ENCODE measurements at places on chromosomes 5 and 9.

- DNase-seq, result no peak
These were observed 124.8 kb downstream of the HSD17B3 start for GRCh38 chr9:96177005-96177718.

GRCh38 chr5:151154931-151155774 is 2.4 kb downstream of the ANXA6 start:
- no peak for DNase-seq

- no peak for DNase-seq
These were observed 52.6 kb upstream of the ARAP3 start for GRCh38 chr5:141734501-141735229.

DNA sequence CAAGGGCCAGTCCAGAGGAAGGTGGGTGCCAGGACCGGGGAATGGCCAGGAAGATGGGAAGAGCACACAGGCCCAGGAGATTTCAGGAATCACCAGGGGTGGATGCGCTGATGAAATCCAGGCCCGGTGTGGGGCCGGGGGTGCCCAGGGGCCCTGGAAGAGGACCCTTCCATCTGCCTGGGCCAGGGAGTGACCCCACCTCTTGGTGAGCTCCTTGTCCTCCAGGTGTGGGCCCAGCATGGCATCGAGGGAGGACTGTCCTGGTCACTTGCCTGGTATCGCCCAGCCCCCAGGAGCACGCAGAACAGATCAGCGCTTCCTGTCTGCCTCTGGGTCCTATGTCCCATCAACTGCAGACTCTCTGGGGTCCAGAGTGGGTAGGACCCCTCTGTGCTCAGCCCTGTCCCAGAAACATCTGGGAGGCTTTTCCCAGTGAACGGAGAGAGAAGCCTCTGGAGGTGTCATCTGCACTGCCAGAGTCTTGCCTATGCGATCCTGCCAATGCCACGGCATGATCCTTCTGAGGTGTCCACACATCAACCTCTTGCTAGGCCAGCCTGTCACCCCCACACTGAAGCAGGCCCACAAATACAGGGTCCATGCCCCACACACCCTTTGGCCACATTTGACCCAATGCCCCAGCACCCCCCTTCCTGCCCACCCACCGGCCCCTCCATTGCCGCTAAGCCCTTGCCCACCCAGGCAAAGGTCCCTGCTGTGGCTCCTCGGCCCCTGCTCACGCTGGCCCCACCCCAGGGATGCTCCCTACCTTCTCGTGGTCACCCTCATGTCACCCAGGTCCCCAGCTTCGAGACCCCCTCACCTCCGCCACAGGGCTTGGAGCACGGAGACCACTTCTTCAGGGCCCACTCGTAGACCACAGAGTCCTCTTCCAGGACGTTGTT is 67.2 kb downstream of the ZNF354C start:
- DNase-seq, result no peak

DNA sequence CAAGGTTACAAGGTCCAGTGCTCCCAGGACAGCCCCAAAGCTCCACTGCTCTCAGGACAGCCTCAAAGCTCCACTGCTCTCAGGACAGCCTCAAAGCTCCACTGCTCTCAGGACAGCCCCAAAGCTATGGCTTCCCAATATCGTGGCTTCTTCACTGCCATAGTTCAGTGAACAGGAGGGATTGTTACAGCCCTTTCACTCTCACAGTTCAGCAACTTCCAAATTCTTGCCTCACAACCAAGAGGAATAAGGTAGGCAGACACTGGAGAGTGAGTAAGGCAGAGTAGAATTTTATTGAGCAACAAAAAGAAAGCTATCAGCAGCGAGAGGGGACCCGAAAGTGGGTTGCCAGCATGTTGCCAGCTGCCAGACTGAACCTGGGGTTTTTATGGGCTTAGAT is 277.6 kb downstream of the CDH10 start:
- DNase-seq, result no peak

DNA sequence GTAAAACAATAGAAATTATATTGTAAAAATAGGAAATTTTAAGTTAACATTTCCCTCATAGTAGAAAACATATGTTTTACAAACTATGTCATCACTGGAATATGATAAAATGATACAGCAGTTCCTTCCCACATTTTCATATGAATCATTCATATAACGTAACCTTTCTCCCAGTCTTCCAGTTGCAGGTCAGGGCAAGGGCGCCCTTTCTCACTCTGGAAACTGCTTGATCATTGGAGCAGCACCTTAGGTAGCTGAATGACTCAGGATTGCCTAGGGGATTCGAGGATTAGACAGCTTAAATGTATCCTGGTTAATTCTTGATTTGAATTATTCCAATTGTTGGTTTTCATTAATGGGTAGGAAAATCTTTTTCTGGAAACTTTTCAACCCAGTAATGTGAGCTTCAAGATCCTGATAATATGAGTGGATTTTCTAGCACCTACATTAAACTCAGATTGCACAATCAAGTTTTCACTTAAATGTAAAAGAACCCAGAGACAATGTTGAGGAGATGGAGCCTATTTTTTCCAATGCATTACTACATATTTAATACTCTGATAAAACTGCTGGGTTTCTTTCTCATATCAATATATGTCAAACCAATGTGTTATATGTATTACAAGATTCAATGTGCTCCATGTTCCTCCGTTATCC is 32.6 kb upstream of the ANXA1 start:
- no peak for DNase-seq

DNA sequence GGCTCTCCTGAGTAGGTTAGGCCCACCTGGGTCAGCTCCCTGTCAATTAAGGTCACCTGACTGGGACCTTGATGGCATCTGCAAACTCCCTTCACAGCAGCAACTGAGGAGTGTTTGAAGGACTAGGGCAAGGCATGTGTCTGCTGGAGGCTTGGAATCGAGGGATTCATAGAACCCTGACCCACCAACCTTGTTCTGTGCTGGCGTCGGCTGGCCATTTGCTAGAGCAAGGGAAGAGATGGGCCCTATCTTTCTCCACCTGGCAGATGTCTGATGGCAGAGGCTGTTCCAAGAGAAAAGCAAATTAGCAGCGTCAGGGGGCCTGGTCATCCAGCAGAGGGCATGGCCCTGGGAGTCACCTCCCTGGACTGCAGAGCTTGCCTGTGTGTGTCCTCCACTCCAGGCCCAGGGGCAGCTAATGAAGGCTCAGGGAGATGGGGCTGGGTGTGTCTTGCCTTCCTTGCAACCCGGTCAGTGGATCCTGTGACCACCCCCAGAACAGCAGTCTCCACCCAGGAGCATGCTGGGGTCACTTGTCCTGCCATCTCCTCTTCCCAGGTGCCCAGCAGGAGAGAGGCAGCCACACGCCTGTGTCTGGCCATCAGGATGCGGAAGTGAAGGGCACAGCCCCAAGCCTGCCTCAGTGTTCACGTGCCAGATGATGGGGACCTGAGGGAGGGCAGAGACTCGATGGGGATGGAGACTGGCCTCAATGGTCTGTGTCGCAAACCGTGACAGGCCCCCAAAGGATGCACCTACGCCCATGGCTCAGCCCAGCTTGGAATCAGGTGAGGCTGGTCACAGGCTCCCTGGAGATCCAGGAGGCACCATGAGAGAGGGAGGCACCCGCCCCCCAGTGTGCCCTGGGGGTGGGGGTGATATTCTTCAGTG is 53.9 kb downstream of the BARX1 start:
- DNase-seq, result no peak

DNA sequence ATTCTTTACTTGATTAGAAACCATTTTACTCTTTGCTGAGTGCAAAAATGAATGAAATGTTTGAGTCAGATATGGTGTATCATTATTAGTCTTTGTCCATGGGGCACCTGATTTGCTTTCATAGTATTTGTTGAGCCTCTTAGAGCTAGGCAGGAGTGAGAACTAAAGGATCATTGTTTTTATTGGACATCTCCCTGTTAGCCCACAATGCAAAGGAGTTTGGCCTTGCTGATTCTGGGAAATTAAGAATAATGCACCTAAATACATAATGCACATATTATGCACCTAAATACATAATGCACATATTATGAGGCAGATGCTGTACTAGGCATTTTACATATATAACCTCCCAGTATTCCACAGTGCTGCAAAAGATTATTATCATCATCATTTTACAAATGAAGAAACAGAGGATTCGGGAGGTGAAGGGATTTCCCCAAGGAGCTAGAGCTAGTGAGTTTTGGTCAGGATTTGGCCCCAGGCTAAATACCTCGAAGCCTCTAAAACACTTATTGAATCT is 113.0 kb upstream of the LIFR start:
- DNase-seq, result no peak

- DNase-seq, result no peak
These were observed 426.6 kb downstream of the SPOCK1 start for GRCh38 chr5:137072361-137073115.

GRCh38 chr9:6973762-6974161 is 216.0 kb downstream of the KDM4C start:
- no peak for DNase-seq

DNA sequence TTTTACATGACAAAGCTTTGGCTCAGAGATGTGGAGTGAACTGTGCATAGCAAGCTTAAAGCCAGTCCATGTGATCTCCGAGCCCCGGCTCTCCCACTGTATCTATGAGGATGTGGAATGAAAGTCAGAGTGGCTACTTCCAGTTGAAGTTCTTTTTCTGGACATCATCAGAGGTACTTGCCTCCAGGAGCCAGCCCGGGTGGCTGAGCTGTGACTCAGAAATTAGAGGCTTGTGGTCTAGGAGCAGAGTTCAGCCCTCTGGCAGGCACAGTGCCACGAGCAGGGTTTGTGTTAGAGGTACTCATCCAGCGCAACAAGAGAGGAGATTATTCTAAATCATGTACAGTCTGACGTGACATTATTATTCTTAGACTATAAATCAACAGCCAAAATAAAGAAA is 322.5 kb downstream of the CDK5RAP2 start:
- DNase-seq, result no peak

DNA sequence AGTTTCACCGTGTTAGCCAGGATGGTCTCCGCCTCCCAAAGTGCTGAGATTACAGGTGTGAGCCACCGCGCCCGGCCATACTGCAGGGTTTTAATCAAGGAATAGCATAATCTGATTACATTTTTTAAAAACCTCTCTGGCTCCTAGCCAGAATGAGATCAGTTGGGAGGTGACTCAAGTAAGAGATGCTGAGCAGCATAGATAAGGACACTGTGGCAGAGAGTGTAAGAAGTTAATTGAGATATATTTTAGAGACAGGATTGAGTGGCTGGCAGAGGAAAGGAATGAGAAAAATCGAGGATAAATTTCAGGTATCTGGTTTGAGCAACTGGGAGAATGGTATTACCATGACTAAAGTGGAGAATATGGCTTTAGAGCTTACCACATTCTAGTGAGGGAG is 7.3 kb upstream of the RIGI start:
- DNase-seq, result no peak

DNA sequence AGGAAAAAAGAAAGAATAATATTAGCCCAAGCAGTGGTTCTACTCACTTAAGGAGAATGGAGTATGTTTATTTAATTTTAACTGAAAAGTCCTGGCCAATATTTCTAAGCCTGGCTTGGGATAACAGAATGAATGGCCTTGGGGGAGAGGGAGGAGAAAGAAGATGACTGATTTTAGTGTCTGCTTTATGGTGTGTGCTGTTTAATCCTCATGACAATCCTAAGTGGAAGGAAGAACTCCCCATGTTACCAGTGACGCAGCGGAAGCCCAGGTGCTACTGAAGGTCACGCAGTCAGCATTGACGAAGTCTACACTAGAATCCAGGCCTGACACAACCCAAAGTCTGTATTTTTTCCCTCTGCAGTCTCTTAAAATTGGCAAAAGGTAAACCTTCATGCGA is 50.5 kb downstream of the PALM2AKAP2 start:
- no peak for DNase-seq

- no peak for DNase-seq
These were observed 101.8 kb downstream of the TLE4 start for GRCh38 chr9:79673614-79674013.

DNA sequence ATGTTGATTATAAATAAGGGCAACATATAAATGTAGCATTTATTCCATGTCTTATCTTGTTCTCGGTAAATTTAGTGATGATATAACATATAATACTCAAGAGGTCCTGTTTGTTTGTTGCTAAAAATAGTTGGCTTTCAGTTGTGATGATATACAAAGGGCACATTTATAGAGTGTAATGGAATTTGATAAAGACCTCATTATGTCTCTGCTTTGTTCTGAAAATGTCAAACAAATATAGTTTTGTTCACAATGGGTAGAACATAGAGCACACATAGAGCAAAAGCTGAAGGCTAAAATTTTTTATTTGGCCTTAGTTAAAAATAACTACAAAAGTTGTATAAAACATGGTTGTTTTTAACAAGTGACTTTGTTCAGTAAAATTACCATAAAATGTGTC is 477.1 kb upstream of the SMC2 start:
- no peak for DNase-seq

DNA sequence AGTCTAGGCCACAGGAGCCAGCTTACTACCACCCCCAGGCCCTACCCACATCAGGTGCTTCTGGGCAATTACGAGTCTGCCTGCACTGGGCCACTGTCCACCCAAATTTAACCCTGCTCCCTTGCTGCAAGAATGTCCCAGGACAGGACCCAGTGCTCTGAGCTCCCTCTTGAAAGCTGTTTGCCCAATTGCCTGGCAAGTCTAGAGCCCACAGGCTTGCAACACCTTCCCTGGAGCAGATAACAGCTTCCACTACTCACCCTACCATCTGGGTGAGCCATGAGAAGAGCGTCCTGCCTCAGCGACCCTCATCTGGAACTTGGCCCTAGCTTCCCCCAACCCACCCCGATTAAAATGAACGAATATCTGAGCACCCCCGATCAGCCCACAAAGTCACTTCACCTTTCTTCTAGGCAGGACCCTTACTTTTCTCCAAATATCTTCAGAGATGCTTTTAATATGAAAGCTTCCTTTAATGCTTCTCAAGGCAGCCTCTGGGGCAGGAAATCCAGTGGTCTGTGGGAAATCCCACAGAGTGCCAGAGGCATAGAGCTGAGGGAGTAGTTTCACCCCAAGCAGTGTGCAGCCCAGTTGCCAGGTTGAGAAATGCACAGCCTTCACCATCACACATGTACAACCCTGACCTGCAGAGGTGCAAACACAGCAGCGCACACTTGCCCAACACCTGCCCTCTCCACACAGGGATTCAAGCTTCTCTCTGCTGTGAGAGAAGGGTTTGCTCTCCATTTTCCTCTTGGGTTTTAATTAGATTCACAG is 10.6 kb downstream of the ACSL6 start:
- DNase-seq, result peak; percentile 8

DNA sequence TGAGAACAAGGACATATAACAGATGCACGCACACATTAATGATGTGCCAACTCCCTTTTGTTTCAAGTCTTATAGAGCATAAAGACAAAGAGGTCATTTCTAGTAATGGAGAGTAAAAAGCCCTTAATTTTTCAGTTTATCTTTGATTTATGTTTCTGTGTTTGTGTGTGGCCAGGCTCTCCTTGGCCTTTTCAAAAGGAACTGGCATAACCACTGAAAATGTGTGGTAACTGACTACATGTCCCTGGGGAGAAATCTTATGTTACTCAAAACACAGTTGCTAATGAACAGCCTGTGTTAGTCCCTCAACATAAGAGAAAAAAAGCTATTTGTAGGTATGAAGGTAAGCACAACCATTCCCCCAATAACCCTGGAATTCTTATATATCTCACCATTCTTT is 47.6 kb upstream of the SHOC1 start:
- no peak for DNase-seq

GRCh38 chr9:132754236-132754635 is 84.0 kb downstream of the GTF3C4 start:
- DNase-seq, result no peak

- DNase-seq, result no peak
These were observed 5.6 kb upstream of the SEC24A start for GRCh38 chr5:134642931-134643530.

Data from stimulated activated CD8-positive, alpha-beta memory T cell treated with anti-CD3 and anti-CD28 coated beads, Interleukin-2, amount 100 ng/mL, for 1 hour (primary cell).